GM23338 (cell line): ENCODE measurements at places on chromosomes 12 and 14.
A peak's percentile ranks its signal among the peaks of the same experiment; 100 is the strongest.

DNA sequence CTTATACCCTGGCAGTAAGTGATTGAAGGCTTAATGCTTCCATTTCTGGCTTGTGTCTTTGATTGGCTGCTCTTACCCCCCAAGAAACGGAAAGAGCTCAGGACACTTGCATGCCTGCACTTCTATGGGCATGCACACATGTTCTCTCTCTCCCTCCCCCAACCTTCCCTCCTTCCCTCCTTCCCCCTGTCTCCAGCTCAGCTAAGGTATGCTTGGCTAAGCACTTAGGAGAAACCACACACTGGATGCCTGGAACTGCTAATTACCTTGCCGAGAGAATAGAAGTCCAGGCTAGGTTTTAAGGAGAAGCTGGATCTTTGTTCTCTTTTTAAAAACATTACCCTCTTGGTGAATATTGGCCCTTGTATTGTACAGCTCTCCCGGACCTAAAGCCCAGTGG, 1072.8 kb upstream of the TMEM132C start:
- no peak for DNase-seq

DNA sequence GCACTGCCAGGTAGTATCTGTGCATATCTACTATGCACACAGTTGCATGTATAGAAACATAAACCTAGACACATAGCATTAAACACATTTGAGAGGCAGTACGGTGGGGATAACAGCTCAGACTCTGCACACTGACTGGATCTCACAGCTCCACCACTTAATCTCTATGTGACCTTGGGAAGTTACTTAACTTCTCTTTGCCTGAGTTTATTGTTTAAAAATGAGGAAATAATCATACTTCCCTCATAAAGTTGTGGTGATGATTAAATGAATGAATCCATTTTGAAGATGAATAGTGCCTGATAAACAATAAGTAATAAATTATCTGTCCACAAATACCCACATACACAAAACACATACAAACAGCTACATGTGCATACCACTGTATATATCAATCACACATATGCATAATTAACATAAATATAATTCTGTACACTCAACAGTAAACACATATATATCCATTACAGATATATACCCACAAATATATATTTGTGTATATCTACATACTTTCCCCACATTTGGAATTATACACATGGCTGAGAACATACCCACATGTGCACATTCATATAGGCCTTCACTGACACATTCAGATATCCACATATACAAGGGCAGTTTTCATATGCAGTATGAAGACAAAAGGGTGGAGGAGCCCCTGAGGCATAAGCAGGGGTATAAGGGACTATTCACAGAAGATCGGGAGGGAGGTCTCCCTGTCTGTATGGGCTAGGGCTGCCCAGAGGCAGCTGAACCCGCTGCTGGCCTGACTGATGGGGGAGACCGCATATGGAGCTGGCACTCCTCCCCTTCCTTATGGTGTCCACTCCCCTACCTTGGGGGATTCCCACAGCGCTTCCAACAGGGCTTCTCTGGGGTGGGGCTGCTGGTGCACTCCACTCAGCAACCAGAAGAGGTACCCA, 5.9 kb downstream of the CDH24 start:
- DNase-seq, result no peak

DNA sequence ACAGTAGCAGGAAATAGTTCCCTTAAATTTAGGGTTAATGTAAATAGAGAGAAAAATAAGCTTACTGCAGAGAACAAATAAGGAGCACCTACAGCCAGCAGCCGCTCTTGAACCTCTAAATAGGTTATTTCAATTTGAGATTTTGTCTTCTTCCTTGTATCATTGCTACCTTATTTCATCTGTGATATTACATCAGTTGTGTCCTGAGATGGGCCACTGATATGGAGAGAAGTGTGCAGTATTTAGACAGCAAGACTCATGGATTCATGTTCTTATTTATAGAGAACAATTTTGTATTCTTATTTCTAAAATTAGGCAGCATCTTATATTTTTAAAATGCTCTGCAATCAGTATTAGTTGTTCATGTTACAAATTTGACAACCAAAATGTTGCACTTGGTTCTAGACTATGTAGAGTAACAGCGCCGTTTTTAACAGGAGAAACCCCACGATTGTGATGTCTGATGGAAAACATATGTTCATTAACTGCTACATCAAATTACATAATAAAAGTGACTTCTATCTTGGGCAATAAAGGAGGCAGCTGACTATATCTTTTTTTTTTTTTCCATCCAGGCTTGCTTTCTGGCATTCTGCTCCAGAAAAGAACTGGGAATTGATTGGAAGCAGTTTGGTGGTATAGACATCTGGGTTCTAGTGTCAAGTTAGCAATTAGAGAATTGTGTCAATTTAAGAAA, 117.9 kb downstream of the CAND1 start:
- DNase-seq, result no peak

DNA sequence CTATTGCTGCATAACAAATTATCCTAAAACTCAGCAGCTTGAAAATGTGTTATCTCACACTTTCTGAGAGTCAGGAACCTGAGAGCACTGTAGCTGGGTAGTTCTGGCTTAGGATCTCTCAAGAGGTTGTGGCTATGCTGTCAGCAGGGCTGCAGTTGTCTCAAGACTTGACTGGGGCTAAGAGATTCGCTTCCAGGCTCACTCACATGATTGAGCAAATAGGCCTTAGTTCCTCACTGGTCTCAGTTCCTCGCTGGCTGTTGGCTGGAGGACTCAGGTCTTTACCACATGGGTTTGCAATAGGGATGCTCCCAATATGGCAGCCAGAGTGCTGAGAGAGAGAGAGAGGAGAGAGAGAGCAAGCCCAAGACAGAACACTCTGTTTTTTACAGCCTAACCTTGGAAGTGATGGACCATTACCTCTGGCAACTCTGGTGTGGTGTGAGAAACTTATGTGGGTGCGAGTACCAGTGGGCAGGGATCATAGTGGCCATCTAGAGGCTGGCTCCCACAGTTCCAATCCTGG, 15.9 kb upstream of the DHRS2 start:
- no peak for DNase-seq

GRCh38 chr14:24630872-24631477, 3.0 kb downstream of the GZMB start:
- DNase-seq, result no peak

DNA sequence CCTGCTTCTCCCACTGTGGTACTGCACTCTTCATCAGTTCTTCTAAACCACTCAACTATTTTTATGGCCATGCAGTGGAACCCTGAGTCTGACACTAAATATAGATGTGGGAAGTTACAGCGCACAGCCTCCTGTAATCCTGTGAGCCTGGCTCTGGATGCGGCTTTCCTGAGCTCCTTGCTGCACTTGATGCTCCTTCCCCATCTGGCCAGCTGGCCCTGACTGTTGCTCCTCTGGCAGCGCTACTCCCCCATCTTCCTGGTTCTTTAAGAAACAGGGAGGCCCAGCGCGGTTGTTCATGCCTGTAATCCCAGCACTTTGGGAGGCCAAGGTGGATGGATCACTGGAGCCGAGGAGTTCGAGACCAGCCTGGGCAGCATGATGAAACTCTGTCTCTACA, 24.6 kb downstream of the IQSEC3 start:
- DNase-seq, result no peak

DNA sequence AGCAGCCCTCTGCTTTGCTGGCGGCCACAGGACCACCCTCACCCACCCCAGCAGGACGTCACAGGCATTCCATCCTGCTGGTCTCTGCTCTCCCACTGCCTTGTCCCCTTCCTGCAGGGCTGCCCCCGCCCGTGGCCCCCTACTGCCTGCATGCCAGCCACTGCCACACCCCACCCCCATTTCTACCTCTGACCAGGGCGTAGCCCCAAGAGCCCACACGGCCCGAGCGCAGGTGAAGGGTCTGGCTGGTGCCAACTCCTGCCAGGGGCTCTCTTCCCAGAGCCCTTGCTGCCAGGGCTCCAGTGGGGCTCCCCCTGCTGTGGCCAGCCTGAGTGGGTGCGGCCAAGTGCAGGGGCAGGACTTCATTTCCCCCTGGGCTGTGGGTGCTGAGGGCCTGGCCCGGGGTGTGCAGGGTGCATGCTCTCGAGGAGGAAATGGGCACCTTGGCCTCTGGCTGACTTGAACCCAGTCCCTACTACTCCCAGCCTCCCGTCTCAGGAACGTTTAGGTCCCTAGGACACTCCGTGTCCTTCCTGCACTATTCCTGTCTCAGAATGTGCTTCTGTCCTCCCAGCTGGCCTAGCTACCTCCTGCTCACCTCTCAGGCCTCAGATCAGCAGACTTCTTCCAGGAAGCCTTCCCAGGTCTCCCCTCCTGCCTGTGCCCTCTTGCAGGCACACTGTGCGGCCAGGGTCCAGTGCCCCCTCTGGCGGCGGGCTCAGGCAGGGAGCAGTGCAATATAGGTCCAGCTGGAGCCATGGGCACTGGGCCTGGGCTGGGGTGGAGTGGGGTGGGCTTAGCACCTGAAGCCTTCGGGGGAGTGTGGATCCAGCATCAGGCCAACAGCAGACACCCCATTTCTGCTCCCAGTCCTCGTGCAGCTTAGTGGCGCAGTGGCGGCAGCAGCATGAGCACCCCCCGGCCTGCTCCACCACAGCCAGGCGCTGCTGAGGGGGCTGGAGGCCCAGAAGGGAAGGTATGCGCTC, 1.4 kb downstream of the LBHD2 start:
- peak; percentile 63 for DNase-seq

GRCh38 chr14:33548606-33549005, 402.3 kb downstream of the EGLN3 start:
- no peak for DNase-seq

- no peak for DNase-seq
Measured at GRCh38 chr12:98464190-98464589, 51.2 kb upstream of the TMPO start.

- no peak for DNase-seq
Measured at GRCh38 chr12:65756956-65757511, 67.2 kb upstream of the HMGA2 start.

- DNase-seq, result peak; percentile 74
Measured at GRCh38 chr12:9149372-9149771, 33.7 kb upstream of the A2M start.

GRCh38 chr12:105357162-105357691, 26.7 kb downstream of the C12orf75 start:
- DNase-seq, result no peak

DNA sequence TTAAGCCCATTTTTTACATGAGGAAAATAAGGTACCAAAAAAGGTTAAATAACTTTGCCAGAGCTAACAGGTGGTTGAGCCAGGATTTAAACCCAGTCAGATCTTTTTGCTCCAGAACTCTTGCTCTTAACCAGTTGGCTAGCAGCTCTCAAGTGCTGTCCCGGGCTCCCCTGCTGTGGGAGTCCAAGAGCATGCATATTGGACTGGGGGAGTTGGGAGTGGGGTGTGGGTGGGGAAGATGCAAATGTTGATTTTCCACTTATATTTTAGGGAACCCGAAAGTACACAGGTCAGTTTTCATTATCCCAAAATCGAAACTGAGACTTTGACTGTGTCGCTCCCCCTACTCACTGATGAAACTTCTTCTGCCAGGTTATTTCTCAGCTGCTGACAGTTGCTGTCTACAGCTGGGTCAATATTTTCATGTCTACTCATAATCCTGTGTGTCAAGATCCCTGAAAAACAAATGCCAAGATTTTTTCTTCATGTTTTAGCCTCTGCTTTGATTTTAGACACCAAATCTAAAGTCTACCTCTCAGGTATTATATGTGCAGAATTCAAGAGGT, 172.3 kb upstream of the TMPO start:
- no peak for DNase-seq

- DNase-seq, result peak; percentile 19
Measured at GRCh38 chr12:115504306-115505290, 772.9 kb downstream of the MED13L start.

DNA sequence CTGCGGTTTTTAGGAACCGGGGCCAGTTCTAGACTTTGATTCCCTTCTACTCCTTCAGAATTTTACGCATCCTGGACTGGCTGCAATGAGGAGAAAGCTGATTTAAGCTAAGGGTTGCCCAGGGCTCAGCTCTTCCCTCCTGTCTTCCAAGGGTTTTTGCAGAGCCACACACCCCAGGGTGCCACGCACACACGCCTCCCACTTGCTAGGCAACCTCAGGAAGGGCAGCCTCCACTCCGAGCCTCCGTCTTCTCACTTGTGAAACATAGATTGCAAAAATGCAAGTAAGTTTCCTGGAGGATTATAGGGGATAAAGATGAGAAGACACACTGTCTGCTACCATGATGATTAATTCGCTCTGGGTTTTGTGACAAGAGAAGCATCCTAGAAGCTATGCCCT, 31.7 kb downstream of the NOS1 start:
- no peak for DNase-seq

DNA sequence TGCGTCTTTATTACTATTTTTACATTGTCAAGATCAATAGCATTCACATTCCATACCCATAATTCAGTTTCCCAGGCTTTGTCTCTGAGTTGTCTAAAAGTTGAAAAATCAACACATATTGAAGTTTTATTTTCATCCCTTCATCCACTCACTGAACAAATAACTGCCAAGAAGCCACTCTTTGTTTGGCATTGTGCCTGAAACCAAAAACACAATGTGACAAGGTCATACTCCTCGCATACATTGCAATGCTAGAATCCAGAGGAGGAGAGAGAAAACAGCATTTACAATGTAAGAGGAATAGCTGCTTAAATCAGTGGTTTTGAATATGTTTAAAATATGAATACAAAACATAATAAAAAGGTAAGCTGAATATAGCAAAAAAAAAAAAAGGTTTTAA, 71.8 kb downstream of the CCDC60 start:
- DNase-seq, result no peak

GRCh38 chr12:19206493-19207077, 77.1 kb downstream of the PLEKHA5 start:
- no peak for DNase-seq

- no peak for DNase-seq
Measured at GRCh38 chr12:25058658-25059058, 109.8 kb upstream of the BCAT1 start.

- DNase-seq, result no peak
Measured at GRCh38 chr14:93004699-93005082, 81.7 kb downstream of the CHGA start.

- no peak for DNase-seq
Measured at GRCh38 chr12:26896913-26897312, 40.9 kb downstream of the INTS13 start.

- DNase-seq, result no peak
Measured at GRCh38 chr12:107474639-107475539, 210.7 kb upstream of the PWP1 start.

GRCh38 chr14:78403278-78403815, 233.2 kb downstream of the NRXN3 start:
- DNase-seq, result peak; percentile 21
